Kidney (tissue), 22 donors: ENCODE measurements at places on chromosomes 11 and 22. TPM values are rescaled to one million over a fixed set of nuclear protein-coding genes. Genes with fewer than 3 reads are reported as not detected.

TBX1 gene
- polyA plus RNA-seq: 0.45 TPM

- DNase-seq: peak; percentile 73
These were observed 29.7 kb downstream of the ZFTA start for GRCh38 chr11:63738720-63739360.

- DNase-seq: no peak
These were observed 85.3 kb upstream of the HORMAD2 start for GRCh38 chr22:29994943-29995342.

GRCh38 chr11:129320494-129320893 lies 55.2 kb upstream of the BARX2 start:
- DNase-seq: no peak

GRCh38 chr11:35257281-35257680 lies 118.3 kb downstream of the CD44 start:
- no peak for DNase-seq

PATE4 gene
- polyA plus RNA-seq: not detected

ESAM gene
- polyA plus RNA-seq: 85.8 TPM

SERPING1 gene
- 361 TPM for polyA plus RNA-seq

DNAL4 gene
- 39.7 TPM for polyA plus RNA-seq

- DNase-seq: no peak
These were observed 40.7 kb downstream of the FAM181B start for GRCh38 chr11:82692981-82693380.

PIH1D2 gene
- 6.6 TPM for polyA plus RNA-seq

DNA sequence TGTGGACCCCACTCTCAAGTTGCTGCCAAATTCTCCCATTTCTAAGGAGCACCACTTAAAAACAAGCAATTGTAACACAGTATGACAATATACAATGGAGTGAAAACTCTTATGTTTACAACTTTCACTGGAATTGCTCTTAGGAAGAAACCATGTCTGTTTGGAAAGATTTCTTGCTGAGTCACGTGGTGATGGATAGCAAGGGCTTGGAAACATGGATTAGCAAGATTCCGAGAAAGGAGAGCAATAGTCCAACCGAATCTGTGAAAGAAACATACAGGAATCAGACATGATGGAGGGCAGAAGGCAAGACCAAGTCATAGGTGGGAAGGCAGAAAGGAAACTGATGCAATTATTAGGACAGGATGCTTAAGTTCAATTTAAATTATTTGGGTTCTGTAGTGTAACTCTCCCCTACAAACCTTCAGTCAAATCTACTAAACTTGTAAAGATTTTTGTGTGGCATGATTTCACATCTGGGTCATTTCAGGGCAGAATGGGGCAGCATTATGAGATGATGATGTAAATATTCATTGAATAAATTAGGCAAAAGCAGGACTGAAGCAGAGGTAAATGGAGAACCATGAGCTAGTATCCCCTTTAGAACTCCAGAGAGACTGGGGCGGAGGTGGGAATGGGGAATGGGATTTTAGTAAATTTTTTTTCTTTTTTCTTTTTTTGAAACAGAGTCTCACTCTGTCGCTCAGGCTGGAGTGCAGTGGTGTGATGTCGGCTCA lies 27.8 kb upstream of the THY1 start:
- DNase-seq: no peak

DNA sequence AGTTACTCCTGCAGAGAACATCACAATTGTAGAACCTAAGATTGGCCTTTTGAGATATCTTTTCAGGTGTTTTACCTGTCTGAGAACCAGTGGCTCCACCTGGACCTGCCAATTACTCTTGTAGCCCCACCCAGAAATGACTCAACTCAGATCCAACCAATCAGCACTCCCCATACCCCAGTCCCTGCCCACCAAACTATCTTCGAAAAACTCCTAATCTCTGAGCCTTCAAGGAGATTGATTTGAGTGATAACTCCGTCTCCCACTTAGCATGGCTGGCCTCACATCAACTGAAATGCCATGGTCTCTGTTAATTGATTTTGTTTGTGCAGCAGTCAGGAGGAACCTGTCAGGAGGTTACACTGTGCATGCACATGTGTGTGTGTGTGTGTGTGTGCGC lies 103.6 kb downstream of the MTNR1B start:
- DNase-seq: no peak

OR51B4 gene
- not detected for polyA plus RNA-seq

GRAMD1B gene
- 18.2 TPM for polyA plus RNA-seq

GRCh38 chr11:1652026-1652425 lies 22.5 kb downstream of the KRTAP5-5 start:
- DNase-seq: no peak

- peak; percentile 66 for DNase-seq
These were observed 471.1 kb upstream of the ANO3 start for GRCh38 chr11:25860677-25861450.
